ENCODE measurements at places on chromosomes 7 and 10.

DNA sequence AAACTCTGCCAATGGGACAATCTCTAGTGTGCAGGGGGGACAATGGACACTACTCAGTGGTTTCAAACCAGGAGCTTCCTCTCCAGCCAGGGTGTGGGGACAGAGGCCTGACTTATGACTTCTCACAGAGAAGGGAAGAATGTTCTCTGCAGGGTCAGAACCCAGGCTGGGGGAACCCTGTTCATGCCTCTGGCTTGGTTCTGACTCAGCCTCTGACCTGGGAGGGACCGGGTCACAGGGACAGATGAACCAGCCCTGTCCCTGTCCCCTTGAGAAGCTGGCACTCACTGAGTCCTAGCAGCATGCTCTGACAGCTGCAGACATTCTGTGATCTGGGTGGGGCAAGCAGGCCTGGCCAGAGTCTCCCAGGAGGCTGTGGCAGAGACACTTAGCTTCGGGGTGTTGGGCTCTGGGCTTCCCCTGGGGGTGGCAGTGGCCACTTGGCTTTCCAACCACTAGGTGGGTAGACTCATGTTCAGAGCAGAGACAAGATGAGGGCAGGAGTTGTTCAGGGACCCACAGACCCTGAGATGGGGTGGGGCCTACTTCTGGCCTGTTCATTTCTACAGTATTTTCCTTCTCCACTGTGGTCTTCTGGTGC is 13.6 kb downstream of the TSPAN15 start:
- DNase-seq: peak; percentile 25

- DNase-seq: no peak
Observed at GRCh38 chr10:32317795-32318357, 29.1 kb downstream of the EPC1 start.

DNA sequence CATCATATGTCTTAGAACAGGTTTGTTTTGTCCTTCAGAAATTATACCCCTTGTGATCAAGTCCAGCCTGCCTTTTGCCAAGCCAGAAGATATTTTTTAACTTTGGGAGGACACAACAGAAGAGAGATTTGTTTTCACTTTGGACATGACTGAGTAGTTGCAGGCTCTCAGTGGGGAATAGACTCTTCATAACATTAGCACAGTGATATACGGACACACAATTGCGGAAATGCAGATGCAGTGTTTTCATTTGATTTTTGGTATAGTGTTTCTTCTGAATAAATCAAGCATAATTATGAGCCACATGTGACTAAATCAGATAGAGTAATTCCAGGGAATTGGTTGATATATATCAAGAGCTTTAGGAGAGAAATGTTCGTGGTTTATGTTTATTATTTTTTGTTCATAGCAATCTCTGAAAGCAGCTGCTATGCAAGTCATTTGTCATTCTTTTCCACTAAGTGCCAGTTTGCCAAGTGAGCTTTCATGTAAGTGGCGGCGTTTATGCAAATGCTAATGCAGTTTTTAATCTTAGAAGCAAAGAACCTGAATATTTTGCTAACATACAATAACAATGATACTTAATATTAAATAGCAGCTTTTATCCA is 69.6 kb upstream of the HDAC9 start:
- no peak for DNase-seq

DNA sequence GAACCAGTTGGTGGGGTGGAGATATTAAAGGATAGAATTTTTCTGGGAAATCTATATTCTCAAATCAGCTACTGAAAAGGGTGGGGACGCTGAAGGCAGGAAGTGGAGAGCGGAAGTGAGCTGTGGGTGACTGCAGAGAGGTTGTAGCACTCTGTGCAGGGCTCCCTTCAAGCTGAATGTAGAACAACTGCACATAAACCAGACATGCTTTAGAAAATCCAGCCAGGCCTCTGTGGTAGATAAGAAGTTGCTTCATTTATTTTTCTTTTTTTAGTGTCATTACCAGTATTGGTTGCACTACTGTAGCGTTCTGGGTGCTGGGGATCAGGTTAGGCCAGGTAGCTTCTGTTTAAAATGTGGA is 127.8 kb downstream of the CELF2 start:
- DNase-seq: no peak

- no peak for DNase-seq
Observed at GRCh38 chr7:139744768-139745677, 32.8 kb downstream of the HIPK2 start.

DNA sequence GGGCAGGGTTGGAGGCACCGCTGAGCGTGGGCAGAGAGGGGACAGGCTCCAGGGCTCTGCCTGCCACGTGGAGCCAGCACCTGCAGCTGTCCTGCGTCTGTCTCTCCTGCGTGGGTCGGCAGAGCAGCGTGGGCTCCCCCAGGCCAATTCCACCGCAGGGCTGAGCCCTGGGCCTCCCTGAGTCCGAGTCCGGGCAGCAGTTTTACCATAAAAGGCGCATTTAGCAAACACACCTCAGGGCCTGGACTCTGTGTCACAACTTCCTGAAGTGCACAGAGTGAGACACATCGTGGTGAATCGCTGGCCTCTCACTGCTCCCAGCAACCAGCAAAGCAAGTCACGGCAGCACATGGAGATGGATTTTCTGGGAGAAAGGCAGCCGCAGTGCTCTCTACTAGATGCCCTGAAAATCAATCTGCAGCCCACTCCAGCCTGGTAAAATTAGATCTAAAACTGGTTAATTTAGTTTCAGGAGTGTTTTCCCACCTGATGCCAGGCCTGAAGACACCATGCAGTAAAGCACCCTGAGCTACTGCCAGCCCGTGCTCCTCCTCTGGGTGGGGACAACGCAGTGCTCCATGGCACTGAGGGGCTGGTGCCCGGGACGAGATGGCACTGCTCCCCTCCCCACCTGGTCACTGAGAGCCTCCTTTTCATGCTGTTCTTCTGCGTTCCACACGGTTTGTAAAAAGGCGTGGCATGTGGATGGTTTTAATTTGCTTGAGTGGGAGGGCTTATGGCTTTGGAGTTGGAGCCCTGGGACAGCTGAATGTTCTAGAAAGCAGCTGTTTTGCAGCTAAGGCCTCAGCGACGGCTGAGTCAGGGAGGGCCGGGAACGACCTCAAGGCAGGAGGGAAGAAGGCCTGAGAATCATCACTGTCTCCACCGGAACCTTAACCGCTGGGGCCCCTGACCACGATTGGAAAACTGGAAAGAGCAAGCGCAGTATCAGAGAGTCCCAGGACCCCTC is 336.9 kb downstream of the ADARB2 start:
- DNase-seq: no peak

- DNase-seq: no peak
Observed at GRCh38 chr7:29812185-29812876, 6.0 kb downstream of the WIPF3 start.

GRCh38 chr10:63596924-63597323 is 75.7 kb downstream of the REEP3 start:
- DNase-seq: no peak

DNA sequence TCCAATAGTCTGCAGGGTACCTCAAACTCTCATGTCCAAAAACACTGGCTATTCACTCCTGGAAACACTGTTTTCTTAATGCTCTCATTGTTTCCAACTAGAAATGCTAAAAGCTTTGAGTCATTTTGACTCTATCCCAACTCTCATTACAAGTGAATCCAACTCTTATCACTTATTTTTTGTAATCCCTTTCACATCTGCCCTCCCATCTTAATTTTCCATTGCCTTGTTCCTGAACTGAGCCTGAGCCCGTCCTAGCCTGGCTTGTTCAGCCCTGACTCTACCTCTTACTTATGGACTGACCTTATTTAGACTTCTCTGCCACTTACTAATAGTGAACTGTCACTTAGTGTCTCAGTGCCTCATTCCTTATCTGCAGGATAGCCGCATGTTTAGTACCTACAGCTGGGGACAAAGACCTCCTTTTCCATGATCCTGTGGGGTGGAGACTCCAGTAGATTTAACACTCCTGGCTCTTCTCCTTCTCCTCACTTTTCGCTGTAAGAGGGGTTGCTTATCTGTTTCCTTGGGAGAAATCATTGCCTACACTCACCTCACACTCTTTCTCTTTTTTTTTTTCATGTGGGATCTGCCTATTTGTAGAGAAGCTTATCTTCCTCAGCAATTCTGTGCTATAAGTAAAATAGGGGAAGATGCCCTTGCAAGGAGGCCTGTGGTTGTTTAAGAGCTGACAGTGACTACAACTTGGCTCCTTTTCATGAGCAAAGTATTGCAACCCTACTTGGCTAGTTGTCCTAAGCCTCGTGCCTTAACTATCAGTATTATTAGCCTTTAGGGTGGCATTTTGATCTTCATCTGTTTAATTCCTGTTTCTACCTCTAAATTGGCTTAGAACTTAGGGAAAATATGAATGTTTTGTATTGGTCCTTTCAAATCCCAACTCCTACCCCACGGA is 56.4 kb downstream of the SLC16A12 start:
- DNase-seq: no peak

DNA sequence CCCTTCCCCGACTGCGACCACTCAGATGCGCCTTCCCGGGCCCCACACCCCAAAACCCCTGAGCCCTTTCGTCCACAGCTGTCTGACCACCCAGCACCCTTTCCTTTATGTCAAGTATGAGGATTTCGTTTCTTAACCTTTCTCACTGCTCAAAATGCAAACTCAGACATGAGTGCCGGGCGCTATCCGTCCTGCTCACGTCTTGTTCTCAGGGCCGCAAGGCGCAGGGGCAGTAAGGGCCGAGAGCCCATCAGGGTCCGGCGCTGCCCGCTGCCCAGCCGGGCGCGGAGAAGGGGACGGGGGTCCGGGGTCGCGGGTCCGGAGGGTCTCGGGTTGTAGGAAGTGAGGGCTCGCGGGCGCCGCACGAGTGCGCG is 670 bp upstream of the RBM33 start:
- DNase-seq: peak; percentile 33

GRCh38 chr10:121698902-121699301 is 100.7 kb upstream of the FGFR2 start:
- no peak for DNase-seq

DNA sequence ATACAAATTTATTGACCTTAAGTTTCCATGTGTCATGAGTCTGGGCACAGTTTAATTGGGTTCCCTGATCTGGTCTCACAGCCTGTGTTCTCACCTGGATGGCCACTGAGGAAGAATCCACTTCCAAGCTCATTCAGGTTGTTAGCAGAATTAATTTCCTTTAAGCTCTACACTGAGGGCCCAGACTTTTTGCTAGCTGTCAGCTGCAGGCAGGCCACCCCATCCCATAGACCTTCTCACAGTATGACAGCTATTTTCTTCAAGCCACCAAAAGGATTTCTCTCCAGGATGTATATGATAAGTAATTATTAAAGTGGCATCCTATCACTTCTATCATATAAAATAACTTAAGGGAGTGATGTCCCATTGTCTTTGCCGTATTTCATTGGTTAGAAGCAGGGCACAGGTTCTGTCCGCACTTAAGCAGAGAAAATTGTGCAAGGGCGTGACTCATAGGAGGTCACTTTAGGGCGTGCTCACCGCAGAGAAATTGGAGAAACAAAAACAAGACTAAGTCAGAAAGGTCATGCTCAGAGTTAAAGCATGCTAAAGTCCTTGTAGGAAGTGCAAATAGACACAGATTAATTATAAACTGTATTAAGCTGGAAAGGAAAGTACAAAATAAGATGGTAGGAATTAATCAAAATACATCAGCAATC is 109.9 kb downstream of the AHR start:
- peak; percentile 15 for DNase-seq

DNA sequence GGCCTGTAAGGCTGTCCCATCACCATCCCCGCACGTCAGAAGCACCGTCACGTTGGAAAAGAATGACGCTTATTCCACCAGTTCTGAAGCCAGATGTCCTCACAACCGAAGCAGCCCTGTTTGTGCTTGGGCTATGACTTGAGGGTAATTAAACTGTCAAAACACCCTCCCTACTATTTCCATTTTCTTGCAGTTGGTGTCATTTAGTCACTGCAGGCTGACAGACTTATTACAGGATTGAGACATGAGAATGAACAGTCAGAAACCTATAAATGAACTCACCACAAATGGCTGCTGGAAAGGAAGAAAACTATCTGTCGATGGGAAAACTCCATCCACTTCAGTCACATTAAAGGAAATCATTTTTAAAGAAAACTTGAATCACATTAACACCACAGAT is 85.3 kb downstream of the VOPP1 start:
- no peak for DNase-seq

- DNase-seq: no peak
Observed at GRCh38 chr10:7030134-7030855, 380.5 kb downstream of the SFMBT2 start.

DNA sequence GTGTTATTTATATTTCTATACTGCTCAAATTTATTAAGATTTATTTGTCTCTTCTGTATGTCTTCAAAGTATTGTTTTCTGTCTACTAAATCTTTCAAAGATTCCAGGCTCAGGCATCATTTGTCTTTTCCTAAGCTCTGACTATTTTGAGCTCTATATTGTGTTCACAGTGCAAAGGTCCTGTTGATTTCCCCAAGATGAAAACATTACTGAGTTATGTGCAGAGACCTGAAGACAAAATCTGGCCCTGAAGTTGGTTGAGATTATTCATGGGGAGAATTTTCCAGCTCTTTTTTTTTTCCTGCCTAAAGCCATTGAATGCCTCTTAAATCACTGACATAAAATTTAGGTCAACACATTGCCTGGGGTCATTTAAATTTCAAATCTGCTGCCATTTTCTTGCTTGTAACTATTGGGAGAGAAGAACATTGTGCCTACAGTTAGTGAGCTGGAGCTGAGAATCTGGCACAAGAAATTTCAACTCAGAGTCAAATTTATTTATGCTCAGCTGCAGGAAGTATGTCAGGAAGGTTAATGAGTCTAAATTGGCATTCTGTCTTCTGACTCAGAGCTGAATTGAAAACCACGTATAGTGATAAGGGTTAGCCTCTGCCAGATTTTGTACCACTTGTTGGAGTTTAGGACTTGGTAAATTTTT is 31.6 kb downstream of the CSTF2T start:
- DNase-seq: no peak

- peak; percentile 46 for DNase-seq
Observed at GRCh38 chr10:44830022-44830421, 81.1 kb upstream of the TMEM72 start.

GRCh38 chr10:21238717-21239116 is 286.8 kb downstream of the SKIDA1 start:
- DNase-seq: no peak

DNA sequence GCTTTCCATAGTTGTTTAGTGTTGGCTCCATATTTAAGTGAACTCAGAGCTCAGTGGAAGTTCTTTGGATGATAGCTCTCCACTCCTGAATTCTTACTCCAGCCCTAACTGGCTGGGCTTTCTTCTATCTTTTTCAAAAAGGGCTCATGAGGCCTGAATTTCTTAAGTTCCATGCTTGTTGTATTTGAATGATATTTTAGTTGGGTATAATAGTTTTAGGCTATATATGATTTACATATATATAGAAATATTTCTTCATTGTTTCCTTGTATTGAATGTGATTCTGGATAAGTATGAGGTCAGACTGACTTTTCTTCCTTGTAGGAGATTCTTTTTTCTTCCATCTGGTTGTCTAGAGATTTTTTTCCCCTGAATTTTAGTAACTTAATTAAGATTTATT is 843.5 kb downstream of the LRMDA start:
- no peak for DNase-seq
